GM23338 (cell line): ENCODE measurements at places on chromosomes 3 and 15.
A peak's percentile ranks its signal among the peaks of the same experiment; 100 is the strongest.

DNA sequence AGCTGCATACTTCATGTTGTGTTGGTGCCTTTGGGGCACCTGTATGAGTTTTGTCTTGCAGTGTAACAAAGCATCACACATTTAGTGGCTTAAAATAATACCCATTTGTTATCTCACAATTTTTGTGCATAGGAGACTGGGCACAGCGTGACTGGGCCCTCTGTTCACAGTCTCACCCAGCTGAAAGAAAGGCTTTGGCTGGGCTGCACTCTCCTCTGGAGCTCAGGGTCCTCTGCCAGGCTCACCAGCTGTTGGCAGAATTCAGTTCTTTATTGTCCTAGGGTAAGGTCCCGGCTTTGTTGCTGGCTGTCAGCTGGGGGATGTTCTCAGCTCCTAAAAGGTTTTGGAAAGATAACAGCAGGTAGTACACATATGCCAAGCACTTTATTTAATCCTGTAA, 263.3 kb downstream of the CLSTN2 start:
- no peak for DNase-seq

DNA sequence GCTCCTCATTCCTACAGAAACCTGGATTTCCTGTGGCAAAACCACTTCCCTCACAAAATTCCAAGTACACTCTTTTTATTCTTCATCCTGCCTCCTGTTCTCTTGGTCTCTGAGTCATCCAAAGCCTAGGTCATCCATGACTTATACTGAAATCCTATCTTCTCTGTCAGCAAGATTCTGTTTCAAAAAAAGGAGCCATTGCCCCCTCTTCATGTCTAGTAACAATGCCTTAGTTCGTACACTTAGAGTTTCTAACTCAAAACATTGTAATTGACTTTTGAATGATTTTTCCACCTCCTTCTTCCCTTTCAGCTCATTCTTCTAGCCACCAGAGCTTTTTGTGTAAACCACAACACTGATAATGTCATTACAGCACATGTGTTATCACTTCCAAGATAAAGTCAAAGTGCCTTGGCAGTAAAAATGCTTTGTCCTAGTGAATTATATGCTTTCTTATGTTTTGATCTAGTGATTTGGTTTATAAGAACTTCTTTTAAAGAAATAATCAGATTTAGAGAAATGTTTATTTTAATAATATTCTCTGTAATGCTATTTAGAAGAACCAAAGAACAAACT, 256.5 kb upstream of the NECTIN3 start:
- no peak for DNase-seq

DNA sequence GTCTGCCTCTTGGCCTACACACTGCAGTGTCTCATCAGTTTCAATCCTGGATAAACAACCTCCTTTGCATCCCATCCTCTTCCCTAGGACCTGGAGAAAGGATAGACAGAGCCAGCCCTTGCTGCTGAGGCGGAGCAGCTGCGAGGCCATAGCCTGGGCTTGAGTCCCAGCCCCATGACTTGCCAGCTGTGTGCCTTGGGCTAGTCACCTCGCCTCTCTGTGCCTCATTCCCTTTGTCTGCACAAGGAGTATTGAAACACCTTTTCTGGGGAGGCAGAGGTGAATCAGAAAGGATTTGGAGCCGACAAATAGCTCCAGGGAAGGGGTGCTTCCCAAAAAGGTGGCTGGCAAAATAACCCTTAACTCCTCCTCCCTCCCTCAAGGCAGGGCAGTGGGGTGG, 65.0 kb upstream of the SLC6A1 start:
- no peak for DNase-seq

DNA sequence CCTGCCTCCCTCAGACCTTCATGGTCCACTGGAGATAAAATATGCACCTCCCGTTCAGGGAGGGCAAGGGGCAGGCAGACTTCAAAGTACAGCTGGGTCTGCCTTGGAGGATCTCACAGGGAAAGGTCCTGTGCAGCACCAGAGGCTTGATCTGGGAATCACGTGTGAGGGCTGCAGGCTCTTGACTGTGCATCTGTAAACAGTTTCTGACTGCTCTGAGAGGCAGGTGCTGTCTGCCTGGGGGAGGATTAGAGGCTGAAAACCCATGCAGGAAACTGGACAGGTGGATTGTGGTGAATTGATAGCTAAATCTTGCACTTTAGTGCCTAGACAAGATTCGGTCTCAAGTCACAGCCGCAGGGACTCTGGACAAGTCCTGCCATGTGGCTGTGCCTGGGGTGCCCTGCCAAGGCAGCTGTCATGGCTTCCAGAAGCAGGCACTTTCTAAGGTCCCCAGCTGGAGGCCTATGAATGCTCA, 239.3 kb downstream of the EPHB1 start:
- DNase-seq: no peak

DNA sequence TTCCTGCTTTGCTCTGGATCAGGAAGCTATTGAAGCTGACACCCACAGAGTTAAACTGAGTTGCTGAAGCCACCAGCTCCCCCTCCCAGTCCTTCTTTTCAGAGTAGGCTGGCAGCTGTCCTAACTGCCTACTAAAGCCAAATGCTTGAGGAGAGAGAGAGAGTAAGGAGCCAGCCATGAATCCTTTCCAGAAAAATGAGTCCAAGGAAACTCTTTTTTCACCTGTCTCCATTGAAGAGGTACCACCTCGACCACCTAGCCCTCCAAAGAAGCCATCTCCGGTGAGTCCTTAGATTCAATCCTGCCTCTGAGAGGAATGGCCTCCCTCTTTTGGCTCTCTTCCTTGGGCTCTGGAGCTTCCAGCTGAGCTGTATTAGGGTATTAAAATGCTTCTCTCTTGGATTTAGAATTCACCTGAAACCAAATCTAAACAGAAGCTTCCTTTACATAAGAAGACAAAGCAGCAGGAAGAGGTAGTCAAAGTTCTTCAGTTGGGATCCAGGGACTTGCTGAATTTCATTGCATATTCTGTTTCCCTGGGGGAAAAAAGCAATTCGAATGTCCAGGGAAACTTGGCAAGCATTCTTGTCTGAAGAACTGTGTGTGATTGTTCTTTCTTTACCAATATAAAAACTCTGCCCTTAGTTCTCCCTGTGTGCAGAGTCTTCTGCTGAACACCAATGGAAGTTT, at the start of gene SLC15A2:
SLC15A2 (plus strand) TSS at position 101 of the 690 bp plus-strand sequence; CDS start at position 177, 76 bp downstream.
- peak; percentile 60 for DNase-seq

GRCh38 chr3:157464321-157464720, 27.7 kb downstream of the PTX3 start:
- DNase-seq: no peak

- DNase-seq: no peak
These were observed 27.3 kb upstream of the TIMP4 start for GRCh38 chr3:12186046-12186445.

DNA sequence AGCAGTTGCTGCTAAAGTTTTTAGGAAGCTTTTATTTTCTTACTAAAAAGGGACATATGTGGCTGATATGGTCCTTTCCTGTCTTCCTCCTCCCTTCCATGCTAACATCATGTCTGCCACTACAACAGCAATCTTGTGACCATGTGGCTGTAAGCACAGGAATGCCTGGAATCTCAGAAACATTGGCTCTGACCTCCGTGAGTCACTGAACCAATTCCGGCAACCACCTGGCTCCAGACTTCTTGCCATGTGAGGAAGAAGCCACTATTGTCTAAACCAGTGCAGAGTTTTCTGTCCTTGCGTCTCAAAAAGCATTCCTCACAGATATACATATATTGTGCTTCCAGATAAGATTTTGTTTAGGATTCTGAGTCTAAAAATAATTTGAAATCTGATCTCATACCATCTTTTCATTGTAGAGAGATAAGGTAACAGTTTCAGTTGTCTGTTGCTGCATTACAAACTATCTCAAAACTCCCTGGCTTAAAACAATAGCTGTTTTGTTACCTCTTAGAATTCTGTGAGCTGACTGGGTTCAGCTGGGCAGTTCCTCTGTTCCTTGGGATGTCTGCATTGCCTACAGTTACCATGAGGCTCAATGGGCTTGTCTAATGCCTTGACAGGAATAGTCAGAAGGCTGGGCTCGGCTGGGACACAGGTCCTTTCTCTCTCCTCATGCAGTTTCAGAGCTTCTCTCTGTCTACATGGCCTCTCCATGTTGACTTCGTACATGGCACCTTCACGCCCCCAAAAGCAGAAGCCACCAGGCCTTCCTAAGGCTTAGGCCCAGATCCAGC, 77.3 kb upstream of the MAGI1 start:
- peak; percentile 83 for DNase-seq

- DNase-seq: no peak
These were observed 990.4 kb downstream of the GBE1 start for GRCh38 chr3:80771085-80771484.

- DNase-seq: peak; percentile 10
These were observed 192.4 kb upstream of the DPH6 start for GRCh38 chr15:35738370-35738769.
